Suprapubic skin (tissue), 4 donors: ENCODE measurements at places on chromosomes 5 and 9.
A peak's percentile ranks its signal among the peaks of the same experiment; 100 is the strongest.

- no peak for DNase-seq
Measured at GRCh38 chr9:79431019-79431679, 140.6 kb upstream of the TLE4 start.

- no peak for DNase-seq
Measured at GRCh38 chr9:92545002-92545510, 9.3 kb upstream of the ECM2 start.

GRCh38 chr5:169416583-169417196 is 115.8 kb upstream of the SLIT3 start:
- peak; percentile 76 for DNase-seq

DNA sequence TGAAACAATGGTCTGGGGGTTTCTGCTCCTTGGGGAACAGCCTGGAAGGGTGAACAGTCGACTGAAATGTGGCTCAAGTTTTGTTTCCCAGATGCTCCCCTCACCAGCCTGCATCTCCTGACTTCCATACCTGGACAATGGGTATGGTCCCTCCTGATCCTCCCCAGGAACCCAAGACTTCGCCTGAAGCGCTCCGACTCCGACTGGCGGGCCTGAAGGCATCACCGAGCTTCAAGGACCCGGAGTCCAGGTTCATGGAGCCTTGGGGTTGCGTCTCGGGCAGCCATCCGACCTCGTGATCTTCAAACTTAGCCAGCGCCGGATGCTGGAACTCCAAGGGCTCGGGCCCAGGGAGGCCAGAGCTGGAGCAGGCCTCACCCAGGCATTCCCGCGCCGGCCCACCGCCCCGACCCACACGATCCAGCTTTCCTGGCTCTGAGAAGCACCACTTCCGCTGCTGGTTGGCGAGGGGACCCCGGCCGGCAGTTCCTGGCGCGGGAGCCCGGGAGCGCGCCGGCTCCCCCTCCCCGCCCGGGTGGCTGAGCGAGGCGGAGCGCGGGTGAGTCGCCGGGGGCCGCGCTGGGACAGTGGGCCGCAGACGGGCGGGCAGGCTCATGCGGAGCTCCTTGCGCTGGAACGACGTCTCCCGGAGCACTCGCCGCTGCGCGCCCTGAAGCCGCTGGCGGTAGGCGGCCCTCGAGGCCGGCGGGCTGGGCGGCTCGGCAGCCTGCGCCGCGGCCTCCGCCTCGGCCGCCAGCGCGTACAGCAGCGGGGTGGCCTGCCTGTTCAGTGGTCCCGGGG is 5.2 kb downstream of the SHROOM1 start:
- peak; percentile 73 for DNase-seq
